Femur (tissue), 1 donor: ENCODE measurements at places on chromosomes 13 and 19.

DNA sequence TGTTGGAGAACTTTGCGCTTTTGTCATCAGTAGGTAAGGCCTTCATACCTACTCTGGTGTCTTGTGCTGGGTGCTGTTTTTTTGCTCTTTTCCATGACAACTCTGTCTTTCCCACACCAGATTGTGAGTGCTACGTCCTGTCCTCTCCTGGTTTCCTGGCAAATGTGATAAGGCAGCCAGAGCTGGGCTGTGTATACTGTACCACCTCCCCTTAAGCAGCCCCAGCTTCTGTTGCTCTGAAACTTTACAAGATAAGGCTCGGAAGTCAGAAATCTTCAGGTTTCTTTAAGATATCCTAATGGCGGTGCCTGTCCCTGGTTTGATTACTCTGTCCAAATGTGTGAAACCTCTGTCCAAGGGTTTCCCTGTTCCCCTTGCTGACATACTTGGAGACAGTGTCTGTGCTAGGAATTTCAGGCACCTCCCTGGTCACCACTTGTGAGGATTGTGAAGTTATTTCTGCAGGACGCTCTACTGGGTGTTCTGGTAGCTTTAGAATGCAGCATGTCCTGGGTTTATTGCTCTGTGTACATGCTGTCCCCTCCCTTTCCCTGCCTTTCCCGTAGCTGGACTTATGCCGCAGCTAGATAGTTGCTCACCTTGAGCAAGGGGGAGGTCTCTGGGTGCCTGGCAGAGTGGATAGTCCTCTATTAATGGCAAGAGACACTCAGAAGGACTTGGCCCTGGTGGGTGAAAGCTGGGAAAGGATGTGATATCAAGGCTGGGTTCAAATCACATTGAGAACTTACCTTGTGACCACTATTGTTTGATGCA lies 7.0 kb downstream of the ZNF749 start:
- no peak for DNase-seq

- DNase-seq: no peak
Measured at GRCh38 chr19:1601613-1602064, 3.6 kb downstream of the UQCR11 start.

- DNase-seq: no peak
Measured at GRCh38 chr19:1074544-1075283, 7.7 kb downstream of the ARHGAP45 start.

DNA sequence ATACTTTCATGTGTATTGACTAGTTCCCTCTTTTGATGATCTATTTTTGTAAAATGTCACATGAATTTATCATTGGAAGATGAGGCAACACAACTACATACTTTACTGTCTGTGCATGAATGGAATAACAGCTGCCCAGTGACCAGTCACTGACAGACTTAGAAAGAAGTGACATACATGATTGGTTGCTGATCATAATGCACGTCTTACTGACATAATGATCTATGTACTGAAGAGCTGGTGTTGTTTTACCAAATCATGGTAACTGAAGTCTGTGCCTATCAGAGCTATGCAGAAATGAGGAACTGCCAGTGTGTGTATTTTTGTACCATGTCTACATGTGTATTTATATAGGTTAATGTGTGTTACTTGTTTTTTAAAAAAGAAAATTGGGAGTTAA lies 26.5 kb downstream of the GPR18 start:
- DNase-seq: no peak

- DNase-seq: no peak
Measured at GRCh38 chr13:75687150-75687763, 51.1 kb downstream of the LMO7 start.

DNA sequence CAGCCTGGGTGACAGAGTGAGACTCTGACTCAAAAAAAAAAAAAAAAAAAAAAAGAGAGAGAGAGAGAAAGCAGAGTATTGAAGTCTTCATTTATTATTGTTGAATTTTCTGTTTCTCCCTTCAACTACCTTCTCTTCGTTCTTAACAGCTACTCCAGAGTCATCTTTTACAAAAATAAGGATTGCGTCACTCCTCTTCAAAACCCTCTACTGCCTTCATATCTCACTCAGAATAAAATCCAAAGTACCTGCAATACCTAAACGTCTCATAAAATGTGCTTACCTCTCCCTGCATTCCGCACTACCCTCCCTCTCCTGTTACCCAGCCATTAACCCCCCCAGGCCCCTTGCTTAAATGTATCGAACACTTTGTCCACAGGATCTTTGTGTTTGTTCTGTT lies 17.4 kb upstream of the RPL21 start:
- DNase-seq: no peak

- DNase-seq: peak; percentile 83
Measured at GRCh38 chr19:10259162-10259905, 7.3 kb downstream of the MRPL4 start.

DNA sequence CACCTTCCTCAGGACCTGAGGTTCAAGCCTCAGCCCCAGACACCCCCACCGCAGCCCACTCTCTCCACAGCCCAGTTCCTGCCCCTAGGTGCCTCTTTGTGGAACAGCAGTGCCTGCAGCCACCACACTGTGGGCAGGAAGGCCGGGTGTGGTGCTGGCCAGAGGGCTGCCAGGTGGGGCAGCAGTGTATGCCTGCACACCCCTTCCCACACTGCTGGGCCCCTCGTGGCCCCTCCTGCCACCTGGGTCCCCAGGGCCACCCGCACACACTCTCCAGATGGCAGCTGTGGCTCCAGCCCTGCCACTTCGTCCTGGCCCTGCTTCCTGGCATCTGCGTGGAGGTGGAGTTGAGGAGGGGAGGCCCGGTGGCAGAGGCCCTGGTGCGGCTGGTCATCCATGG lies 35.1 kb downstream of the HPN start:
- no peak for DNase-seq

- DNase-seq: no peak
Measured at GRCh38 chr19:47618771-47619170, 9.8 kb downstream of the BICRA start.

- DNase-seq: peak; percentile 47
Measured at GRCh38 chr19:48617146-48617937, 1.6 kb downstream of the RPL18 start.

GRCh38 chr13:99630269-99630898 lies 129.1 kb downstream of the TM9SF2 start:
- no peak for DNase-seq

GRCh38 chr19:34274827-34275625 lies 20.7 kb downstream of the GARRE1 start:
- no peak for DNase-seq

GRCh38 chr13:109922518-109922917 lies 136.1 kb upstream of the IRS2 start:
- DNase-seq: no peak

GRCh38 chr13:108566413-108567170 lies 62.8 kb upstream of the MYO16 start:
- DNase-seq: no peak

DNA sequence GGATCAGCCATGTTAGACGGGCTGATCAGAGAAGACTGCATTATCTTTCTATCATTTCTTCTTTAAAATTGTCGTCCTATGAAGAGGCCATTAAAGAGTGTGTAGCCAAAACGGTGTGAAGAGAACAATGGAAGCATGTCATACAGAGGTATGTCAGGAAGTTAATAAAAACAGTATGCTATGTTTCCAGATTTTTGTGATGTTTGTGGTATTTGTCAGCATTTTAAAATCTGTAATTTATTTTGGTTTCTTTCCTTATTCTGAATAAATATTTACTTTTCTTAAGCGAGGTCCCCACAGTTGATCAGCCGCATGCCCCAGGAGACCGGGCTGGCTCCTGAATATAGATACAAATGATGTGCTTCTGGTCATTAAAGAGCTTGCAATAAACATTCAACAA lies 142.9 kb upstream of the SERP2 start:
- no peak for DNase-seq

- DNase-seq: peak; percentile 94
Measured at GRCh38 chr19:16078759-16079707, 2.7 kb downstream of the TPM4 start.

DNA sequence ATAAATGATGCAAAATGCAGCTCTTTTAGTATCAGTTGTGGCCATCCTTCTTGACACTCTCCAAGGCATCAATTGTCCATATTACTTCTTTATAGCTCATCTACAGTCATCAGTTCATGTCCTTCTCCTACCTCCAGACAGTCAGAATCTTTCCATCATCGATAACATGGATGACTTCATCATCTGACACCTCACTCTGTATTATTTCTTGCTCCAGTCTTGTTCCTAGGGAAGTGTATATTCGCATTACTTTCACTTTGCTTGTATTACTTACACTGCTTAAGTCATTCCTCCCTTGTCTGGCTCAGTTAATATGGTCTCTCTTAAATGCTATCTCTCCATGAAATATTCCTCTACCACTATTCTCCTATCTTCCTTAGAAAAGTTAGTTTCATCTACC lies 999.1 kb upstream of the SLC10A2 start:
- no peak for DNase-seq

GRCh38 chr19:51489113-51489512 lies 10.8 kb downstream of the CEACAM18 start:
- DNase-seq: no peak

DNA sequence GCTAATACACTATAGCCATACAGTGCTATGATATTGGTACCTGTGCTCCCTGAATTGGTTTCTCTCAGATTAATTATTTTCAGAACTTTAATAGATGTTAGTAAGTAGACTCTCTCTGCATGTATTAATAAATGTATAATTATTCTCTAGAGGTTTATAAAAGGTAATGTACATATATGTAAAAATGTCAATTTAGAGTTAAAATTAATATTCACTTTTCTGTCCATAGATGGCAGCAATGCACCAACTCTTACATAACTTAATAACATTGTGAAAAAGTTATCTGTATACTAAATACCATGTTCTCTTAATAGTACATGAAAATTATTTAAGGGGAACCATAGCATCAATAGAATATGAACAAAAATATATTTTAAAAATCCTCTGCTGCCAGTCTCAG lies 515.0 kb upstream of the KLHL1 start:
- DNase-seq: no peak

DNA sequence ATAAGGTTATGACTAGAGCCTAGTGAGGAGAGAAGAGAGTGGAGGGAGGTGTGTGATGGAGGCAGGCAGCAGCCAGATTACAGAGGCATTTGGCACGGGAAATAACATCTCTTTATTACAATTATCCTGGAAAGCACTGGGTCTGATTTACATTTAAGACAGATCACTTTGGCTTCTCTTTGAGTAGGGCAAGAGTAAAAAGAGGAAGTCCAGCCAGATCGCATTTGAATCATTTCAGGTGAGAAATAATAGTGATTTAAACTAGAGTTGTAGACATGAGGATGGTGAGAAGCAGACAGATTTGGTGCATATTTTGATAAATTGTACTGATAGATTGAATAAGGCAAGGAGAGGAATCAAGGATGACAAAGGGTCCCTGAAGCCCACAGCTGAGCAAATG lies 9.6 kb upstream of the SACS start:
- no peak for DNase-seq

DNA sequence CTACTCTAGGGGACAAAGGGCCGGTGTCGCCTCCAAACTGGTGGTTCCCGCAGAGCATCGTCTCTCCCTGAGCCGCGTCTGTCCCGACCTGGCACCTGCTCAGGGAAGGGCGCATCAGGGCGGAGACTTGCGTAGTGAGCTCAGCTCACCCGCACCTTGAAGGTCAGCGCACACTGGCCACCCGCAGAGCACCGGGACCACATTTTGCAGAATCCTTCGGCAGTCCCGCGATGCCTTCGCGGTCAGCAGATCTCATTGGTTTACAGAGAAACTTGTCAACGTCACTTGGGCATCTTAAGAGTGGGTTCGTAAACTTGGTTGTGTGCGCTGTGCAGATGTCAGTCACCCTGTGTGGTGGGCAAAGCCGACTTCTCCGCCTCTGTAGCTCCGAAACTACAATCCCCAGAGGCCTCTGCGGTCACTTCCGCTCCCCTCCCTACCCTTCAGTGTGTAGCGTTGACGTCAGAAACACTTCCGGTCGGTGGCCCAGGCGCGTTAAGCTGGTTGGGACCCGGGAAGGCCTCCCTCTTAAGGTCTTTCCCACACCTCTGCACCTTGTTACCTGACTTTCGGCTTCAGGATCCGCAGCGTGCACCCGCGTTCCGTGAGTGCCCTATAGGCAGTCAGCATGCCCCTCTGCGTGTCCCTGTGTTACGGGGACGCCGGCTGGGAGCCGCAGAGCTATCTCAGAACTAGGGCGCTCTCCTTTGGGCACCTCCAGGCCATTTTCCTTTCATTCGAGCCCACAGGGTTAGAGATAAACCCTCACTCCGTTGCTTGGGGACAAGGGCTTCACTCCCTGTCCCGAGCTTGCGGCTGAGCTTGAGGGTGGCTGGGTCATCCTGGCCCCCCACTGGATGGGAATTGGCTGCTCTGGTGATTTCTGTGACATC lies 36.5 kb upstream of the ZNF527 start:
- DNase-seq: peak; percentile 96

GRCh38 chr19:32172566-32173160 lies 172.7 kb upstream of the ZNF507 start:
- DNase-seq: no peak

- DNase-seq: no peak
Measured at GRCh38 chr19:33671211-33671610, 49.5 kb downstream of the CHST8 start.

- no peak for DNase-seq
Measured at GRCh38 chr19:17473041-17473440, 2.7 kb downstream of the SLC27A1 start.

DNA sequence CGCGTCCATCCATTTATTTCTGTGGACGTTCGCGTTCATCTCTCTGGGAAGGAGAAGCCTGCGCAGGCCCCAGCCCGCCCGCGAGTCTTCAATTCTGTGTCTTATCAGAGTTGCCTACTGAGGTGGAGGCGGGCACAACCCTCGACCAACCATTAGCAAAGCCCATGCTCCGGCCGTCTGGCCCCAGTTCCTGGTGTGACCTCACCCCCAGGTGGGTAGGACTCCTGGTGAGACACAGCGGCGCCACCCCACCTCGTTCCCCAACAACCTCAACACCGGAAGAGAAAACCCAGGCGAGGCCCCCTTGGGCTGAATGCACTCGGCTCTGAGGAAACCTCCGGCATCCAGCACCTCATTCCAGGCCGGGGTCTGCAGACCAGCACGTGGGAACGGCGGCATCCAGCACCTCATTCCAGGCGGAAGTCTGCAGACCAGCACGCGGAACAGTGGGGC lies 14.7 kb downstream of the ZNF787 start:
- no peak for DNase-seq

- DNase-seq: no peak
Measured at GRCh38 chr13:79212064-79212619, 193.9 kb downstream of the RBM26 start.
